ENCODE measurements at places on chromosomes 7 and 10.

DNA sequence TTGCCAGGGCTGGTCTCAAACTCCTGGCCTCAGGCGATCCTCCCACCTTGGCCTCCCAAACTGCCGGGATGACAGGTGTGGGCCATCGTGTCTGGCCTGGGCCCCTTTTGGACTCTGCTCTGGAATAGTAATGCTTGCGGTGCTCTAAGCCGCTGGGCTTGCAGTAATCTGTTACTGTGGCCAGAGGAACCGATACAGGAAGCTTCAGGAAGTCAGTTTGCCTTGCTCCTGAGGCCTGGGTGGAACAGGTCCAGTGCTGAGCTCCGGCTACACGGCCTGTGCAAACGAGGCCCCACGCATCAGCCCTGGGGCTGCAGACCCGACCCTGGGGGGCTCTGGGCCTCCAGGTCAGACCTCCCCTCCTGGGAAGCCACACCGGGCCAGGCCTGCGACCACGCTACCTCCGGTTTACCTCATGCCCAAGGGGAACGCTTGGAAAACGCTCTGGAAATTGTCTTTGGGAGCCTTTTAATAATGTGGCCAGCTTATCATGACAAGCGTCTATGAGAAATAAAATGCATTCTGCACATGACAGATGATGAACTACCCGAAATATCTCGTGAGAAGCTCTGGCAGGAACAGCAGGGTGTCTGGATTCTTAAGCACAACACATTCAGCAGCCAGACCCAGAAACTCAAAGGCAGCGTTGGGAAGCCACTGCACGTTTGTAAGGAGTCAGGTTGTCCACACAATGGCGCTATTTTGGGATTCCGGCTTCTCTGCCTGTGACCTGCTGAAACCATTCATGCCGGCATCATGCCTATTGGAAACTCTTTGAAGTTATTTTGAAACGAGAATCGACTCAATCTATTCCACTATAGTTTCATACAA, 10.1 kb upstream of the ADAP1 start:
- no peak for DNase-seq

GRCh38 chr10:104824380-104825006, 183.4 kb downstream of the SORCS3 start:
- no peak for DNase-seq

DNA sequence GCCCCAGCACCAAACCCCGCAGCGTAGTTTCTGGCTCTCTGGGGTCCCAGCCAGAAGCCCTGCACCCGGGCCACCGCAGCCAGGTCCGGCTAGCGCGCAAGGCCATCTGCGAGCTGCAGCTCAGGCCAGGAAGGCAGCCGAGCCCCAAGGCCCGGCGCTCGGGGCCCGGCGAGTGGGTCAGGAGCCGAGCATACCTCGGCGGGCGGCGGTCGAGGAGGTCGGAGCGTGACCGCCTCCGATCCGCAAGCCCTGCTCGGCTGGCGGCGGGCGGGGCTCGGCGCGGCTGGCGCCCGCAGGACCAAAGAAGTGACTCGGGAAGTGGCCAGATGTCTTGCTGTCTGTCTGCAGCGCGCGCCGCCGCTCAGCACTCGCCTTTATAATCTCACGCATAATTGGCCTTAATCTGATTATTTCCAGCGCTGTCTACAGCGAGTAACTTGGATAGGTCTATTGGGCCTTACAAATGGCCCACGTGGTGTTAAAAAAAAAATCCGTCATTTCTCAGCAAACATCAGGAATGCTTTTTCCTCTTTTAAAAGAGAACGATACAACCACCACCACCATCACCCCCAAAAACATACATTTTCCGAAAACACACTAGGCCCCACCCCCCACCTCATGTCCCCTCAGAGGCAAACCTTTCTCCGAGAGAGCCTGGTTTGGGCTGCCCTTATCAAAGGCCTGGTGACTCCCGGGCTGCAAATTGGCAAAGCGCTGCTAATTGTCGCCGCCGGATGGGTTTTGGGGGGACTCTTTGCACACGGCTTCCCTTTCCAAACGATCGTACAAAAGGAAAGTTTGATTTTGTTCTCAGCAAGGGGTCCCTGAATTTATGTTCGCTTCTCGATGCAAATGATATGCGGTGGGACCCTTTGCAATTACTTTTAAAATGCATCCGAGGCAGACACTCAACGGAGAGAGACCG, at the start of gene DRGX:
TSS of gene DRGX (minus strand) at position 349 of the 925 bp plus-strand sequence. CDS start 649 bp downstream, outside the sequence.
- DNase-seq, result no peak

DNA sequence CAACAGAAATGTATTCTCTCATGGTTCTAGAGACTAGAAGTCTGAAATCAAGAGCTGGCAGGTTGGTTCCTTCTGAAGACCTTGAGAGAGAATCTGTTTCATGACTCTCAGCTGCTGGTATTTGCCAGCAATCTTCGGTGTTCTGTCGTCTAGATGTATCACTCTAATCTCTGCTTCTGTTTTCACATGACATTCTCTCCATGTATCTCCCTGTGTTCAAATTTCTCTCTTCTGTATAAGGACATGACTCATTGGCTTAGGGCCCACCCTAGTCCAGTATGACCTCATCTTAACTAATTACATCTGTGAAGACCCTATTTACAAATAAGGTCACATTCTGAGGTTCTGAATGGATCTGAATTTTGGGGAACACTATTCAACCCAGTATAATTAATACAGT, 82.3 kb downstream of the ANKRD7 start:
- no peak for DNase-seq

DNA sequence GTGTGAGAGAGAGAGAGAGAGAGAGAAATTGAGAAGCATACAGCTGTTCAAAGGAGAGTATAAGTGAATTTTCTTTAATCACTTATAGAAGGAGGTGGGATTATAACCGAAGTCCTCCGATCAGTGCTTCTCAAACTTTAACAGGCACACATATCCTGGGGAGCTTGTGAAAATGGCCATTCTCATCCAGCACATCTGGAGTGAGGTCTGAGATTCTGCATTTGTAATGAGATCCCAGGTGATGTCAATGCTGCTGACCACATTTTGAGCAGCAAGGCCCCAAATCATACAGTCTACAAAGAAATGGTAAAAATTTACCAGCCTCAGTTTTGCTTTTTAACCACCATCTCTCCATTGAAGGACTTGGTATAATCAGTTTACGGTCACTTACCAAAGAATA, 219.0 kb downstream of the PTEN start:
- no peak for DNase-seq

- DNase-seq, result no peak
These were observed 5.1 kb downstream of the PLPP4 start for GRCh38 chr10:120462018-120462682.

DNA sequence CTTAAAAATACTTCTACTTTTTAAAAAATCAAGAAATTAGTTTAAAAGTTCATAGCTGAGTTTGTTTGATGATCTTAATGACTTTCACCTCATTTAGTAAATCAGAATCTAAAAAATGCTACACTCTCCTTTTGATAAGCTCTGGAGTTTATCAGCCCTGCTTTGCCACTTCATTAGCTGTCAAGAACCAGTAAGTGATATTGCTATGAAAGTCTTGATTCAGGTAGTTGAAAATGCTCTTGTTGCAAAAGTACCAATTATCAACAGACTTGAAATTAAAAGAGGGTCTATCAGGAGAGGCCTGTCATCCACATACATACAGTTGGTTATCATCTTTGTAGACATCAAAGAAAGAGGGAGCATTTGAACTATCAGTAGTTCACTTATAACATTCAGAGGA, 41.6 kb downstream of the SEMA3A start:
- no peak for DNase-seq

DNA sequence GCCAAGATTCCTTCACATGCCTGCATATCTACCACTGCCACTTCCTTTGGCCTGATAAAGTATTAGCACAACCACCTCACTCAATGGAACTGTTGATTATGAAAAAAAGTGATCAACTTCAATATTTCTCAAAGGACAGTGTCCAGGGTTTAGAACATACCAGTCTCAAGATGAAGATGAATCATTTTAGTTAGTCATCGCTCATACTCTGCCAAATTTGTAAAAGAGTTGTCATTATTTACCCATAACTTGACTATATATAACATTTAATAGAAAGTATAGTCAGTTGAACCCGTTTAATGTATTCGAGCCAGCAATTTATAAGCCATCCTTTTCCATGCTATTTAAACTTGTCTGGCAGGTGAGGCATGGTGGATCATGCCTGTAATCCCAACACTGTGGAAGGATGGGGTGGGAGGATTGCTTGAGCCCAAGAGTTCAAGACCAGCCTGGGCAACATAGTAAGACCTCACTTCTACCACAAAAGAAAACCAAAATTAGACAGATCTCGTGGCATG, 33.2 kb downstream of the SPAM1 start:
- no peak for DNase-seq

- peak; percentile 79 for DNase-seq
These were observed 59.2 kb upstream of the MYL10 start for GRCh38 chr7:101688183-101688831.

DNA sequence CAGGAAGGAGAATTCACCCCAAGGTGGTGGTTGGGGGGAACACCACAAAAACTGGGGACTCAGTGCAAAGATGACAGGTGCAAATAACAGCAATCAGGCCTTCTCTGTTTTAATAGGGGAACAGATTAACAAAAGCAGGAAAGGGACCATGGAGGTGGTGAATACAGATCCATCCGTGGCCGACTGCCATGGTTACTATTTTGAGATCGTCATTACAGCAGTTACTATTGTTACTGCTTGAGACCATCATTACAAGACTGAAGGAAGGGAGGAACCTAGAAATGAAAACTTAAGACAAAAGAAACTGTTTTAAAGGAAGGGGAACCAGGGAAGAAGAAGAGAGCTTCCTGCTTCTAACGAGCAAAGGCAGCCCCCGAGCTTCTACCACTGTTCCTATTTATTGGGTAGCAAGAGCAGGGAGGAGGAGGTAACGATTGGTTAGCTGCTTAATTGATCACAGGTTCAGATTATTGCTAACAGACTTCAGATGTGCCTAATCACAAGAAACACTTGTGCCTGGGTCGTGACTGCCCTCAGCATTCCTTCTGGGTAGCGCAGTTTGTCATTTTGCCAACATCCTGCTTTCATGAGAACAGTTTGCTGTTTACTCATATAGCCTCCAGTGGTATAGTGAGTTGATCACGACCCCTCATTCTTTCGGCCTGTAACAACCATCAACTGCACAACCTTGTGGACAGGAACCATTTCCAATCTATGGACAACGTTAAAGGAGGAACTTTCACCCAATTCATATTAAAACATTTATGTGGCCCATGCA, 216.3 kb downstream of the CHCHD3 start:
- no peak for DNase-seq

GRCh38 chr7:108132551-108133265, 2.5 kb upstream of the LAMB4 start:
- DNase-seq, result no peak

GRCh38 chr10:103193820-103194529, 903 bp upstream of the NT5C2 start:
- DNase-seq, result peak; percentile 14

- DNase-seq, result no peak
These were observed 121.0 kb downstream of the NPY start for GRCh38 chr7:24405002-24405401.

DNA sequence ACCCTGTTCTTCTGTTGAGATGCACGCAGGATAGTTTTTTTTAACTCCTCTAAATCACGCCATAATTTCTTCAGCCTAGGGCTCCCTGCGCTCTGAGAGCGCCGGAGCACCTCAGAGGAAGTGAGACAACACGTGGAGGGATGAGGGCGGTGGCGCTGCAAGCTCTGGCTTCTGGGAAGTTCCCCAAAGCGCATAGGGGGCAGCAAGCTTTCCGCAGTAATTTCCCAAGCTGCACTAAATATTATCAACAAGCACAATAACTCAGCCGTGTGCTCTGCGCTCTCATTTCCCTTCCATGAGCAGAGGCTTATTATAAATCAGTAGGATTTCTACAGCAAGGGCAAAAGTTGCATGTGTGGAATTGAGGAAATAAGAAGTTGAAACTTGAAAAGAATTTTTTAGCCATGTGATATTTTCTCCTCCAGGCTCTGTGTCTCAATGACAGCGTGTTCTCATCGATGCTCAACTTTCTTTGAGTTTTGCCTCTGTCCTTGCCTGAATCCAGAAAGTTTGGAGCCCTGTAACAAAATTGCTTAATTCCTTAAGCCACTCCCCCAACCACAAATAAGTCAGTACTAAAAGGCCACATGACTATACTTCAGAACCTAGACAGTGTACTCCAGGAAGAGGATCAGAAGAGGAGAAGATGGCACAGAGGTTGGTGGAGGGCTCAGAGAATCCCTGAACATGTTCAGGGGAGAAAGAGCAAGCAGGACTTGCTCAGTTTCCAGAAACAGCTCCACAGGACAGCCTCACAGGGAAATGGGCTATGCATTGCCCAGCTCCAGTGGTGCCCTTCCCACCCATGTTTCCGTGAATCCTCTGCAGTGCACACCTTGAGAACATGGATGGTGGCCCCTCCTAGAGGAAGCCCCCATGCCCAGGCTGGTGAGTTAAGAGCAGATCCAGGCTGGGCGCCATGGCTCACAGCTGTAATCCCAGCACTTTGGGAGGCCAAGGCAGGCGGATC, 221.5 kb upstream of the GHITM start:
- no peak for DNase-seq

DNA sequence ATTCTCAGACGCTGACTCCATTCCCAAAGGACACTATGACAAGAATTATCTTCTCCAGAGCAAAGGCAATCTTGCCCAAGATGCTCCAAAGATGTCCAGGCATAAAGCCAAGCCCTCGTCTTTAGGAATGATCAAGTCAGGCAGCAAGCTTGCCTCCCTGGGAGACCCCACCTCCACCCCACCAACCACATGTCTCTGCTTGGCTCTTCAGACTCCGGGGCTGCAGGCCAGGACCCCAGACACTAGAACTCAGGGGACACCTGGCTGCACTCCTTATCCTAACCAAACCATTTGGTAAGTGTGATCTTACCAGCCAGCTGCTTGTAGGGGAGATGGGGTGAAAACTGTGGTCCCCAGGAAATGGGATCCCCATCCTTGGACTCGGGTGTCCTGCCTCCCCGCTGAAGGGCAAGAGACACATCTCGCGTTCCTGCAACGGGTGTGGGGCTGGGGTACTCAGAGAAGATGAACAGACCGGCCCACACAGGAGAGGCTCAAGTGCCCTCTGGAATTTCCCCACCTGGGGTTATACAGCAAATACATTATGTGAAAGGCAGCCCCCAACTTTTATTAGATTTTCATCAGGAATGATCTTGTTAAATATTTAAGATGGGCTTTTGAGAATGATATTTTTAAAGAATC, 55.7 kb downstream of the INSIG1 start:
- DNase-seq, result no peak

DNA sequence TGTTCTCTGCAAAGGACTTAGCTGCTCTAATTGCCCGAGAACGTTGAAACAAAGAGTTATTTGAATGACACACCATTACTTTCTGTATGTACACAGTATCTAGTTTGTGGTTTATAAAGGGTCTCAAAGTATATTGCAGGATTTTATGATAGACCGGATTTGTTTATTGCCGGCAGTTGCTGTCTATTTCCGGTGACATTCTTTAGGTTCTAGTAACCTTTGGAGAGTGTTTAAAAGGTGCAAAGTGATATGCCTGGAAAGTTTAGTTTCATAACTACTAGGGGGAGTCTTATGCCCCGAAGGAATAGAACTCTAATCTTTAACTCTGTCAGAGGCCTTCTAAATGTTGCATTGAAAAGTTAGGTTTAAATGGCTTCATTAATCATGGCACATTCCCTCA, 63.8 kb downstream of the PAPSS2 start:
- DNase-seq, result no peak
